ENCODE measurements at places on chromosomes 12 and 14. TPM values are rescaled to one million over a fixed set of nuclear protein-coding genes. Genes with fewer than 3 reads are reported as not detected.

- no peak for DNase-seq
Measured at GRCh38 chr12:59444932-59445331, 150.9 kb upstream of the SLC16A7 start.

GRCh38 chr12:89824822-89825221 is 116.2 kb upstream of the ATP2B1 start:
- DNase-seq, result no peak

- no peak for DNase-seq
Measured at GRCh38 chr12:86774841-86775388, 518.7 kb upstream of the MGAT4C start.

DNA sequence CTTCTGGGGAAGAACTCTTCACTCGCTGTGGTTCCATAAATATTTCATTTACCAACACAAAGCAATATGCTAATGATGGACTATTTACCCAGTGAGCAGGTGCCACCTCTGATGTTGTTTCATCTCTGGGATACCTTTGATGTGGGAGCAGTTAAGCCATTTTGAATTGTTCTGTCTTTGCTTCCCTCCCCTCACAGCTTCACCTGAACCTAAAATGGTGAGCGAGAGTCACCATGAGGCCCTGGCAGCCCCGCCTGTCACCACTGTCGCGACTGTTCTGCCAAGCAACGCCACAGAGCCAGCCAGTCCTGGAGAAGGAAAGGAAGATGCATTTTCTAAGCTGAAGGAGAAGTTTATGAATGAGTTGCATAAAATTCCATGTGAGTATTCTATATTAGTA is 352.7 kb downstream of the SYT1 start:
- no peak for DNase-seq

DNA sequence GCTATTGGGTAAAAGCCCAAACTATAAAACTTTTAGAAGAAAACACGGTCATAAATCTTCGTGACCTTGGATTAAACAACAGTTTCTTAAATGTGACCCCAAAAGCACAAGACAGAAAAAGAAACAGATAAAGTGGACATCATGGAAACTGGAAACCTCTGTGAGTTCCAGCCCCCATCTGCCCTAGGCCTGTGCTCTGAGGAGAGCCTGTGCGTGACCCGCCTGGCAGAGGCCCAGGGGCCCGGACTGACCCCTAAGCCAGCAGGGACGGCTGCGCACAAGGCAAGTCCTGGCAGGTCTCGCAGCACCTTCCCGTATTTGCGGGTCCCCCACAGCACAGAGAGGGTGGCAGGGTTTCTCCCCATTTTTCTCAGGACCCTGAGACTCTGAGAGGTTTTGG is 76.0 kb downstream of the CHGA start:
- no peak for DNase-seq

DNA sequence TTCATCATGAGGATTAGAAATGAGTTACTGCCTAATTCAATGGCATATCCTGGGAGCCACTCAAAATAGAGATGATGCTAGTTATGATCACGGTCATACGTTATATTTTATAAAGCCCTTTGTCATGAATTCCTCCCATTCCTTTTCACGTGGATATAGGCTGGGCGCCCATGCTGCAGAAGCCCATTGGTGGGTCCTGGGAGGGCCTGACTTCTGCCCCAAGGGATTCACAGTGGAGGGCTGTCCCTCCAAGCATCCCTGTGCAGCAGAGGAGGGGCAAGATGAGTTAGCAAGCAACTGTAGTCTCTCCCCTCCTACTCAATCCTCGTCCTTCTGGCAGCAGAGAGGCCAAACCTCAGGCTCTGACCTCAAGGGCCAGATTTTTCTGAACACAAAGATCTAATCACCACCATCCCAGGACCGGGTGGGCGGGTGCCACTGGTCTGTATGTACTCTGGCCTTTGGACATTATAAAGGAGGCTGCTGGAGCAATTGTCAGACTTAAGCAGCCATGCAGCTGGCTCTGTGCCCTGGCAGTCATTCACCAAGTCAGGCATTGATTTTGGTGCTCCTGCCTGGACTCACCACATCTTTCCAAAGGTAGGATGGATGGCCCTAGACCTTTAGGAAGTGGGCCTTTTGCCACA is 8.6 kb downstream of the GLTP start:
- DNase-seq, result no peak

DNA sequence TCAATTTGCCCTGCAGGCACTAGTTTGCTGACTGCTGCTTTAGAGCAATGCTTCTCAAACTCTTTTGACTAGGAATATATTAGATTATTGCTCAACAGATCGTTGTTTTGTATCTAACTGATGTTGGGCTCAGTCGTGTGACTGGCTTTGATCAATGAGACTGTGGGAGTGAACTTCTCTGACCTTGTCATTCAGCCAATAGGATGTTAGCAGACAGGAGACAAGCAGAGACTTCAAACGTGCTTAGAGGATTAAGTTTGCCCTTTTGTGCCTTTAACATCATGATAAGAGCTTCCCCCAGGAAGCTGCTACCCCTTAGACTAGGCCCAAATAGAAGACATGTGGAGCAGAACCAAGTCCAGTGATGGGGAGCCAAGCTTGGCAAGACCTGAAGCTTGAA is 76.7 kb upstream of the ELK3 start:
- DNase-seq, result no peak

DNA sequence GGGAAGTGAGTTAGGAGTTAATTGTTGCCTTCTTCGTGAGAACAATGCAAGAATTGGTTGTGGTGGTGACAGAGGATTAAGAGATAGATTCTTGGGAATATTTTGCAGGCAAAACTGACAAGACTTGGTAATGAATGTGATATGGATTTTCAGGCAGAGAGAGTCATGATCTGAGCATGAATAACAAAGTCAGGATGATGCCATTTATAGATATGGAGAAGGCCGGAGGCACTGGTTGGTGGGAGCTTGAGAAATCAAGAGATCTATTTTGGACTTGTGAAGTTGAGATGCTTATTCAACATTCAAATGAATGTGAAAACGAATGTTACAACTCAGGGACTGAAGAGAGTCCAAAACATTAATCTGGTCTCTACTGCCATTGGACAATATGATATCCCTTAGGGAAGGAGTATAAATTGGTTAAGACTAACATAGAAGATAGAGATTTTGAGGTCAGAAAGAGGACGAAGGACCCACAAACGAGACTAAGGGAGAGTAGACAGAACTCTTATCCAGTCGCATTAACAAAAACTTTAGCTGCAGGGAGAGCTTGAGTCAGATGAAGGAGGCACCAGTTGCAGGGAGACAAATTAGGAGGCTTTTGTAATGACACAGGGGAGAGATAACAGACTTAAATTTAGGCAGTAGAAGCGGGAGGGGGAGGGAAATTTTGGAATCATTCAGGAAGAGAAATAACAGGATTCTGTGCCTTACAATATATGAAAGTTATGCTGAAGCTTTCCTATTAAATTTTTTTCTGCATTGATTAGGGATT is 1090.6 kb downstream of the GALC start:
- DNase-seq, result no peak

DNA sequence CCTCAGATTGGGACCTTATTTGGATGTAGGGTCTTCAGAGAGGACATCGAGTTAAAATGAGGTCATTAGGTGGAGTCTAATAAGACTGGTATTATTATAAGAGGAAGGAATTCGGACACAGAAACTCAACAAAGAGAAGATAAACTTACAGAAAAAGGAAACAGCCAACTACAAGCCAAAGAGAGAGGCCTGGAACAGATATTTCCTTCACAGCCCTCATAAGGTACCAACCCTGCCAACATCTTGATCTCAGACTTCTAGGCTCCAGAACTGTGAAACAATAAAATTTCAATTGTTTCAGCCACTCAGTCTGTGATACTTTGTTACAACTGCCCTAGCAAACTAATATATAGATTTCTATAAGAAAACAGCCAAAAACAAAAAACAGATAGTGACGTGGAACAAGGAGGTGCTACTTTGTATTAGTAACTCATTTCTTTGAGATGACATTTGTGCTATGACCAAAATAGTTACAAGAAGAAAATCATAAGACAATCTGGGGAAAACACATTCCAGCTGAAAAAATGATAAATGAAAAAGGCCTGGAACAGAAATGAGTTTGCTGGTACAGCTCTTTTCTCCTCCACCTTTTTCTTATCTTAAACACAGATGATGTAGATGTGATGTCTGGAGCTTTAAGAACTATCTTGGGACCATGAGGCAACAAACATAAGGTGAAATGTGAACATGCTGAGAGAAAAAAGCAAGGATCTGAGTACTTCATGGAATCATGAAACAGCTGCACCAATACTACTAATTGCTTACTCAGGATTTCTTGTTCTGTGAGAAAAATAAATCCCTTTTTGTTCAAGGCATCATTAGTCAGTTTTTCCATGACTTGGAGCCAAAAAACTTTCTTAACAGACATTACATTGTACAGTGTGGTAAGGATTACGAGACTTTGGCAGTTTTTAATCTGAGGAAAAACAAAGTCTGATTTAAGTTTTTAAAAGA is 243.2 kb downstream of the ANO6 start:
- peak; percentile 21 for DNase-seq

DNA sequence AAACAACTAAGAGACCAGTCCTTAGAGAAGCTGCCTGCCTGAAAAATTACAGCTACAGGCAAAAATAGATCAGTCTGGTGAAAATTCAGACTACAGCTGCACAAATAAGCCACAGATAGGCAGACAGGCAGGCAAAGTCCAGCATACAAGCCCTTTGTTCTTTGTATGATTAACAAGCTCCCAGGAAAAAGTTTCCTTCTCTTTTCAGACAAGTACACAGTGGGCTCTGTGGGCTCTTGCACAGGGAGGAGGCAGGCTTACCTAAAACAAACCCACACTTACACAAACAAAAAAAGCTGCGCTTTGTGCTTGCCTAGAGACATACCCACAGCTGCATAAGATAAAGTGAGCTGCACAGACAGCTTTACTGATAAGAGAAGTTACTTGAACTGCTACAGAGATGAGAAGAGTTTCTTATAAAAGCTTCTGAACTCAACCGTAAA is 7.7 kb downstream of the OR6C68 start:
- no peak for DNase-seq

- no peak for DNase-seq
Measured at GRCh38 chr12:94954029-94954685, 49.3 kb downstream of the NDUFA12 start.

DNA sequence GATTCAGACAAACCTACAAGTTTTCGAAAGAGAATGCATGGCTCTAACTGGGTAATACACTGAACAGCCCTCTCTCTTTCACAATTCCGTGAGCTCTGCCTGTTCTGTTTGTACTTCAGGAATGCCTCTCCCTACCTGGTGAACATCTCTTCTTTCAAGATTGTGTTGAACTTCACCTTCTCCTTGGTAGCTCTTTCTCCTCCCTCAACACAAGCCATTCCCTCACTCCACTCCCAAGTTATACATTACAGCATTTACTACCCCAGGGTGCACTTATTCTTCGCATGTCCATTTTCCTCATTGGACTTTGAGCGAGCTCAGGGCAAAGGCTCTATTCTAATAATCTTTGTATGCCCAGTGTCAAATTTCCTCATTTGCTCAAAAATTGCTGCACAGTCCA is 28.3 kb downstream of the NRDE2 start:
- no peak for DNase-seq

GRCh38 chr12:123388177-123388950 is 4.4 kb downstream of the KMT5A start:
- peak; percentile 73 for DNase-seq

GRCh38 chr14:64549791-64550620 is at the start of gene PPP1R36:
TSS of gene PPP1R36 (plus strand) at chr14:64549961. CDS start at chr14:64549998, 37 bp downstream.
- no peak for DNase-seq

- no peak for DNase-seq
Measured at GRCh38 chr12:76240281-76240680, 107.9 kb downstream of the BBS10 start.

- no peak for DNase-seq
Measured at GRCh38 chr14:105126981-105127329, 41.6 kb downstream of the JAG2 start.

GRCh38 chr12:64860446-64860998 is 36.1 kb downstream of the TBC1D30 start:
- no peak for DNase-seq

DNA sequence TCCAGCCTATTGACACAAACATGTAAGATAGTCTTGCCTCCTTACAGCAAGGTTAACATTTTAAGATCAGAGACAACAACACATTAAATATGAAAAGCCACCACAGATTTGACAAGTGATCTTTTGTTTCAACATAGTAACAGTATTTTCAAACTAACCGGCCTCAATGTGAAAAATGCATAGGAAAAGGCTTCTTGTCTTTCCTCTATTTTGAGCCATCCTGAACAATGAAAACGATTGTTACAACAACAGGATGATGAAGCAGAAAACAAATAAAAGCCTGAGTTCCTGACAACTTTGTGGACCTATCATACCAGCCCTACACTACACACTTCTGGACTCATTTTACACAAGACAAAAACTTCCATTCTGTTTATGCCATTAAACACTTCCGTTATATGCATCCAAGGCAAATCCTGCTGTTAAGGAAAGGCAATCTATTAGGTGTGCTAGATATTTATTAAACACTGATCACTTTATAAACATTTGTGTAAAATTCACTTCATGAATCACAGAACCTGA is 37.3 kb downstream of the BAZ1A start:
- no peak for DNase-seq

GRCh38 chr12:110687396-110688169 is 1.3 kb downstream of the HVCN1 start:
- no peak for DNase-seq

GRCh38 chr14:61718039-61718438 is 22.7 kb downstream of the HIF1A start:
- no peak for DNase-seq

GRCh38 chr12:125688223-125688622 is 623.0 kb downstream of the AACS start:
- DNase-seq, result no peak

DNA sequence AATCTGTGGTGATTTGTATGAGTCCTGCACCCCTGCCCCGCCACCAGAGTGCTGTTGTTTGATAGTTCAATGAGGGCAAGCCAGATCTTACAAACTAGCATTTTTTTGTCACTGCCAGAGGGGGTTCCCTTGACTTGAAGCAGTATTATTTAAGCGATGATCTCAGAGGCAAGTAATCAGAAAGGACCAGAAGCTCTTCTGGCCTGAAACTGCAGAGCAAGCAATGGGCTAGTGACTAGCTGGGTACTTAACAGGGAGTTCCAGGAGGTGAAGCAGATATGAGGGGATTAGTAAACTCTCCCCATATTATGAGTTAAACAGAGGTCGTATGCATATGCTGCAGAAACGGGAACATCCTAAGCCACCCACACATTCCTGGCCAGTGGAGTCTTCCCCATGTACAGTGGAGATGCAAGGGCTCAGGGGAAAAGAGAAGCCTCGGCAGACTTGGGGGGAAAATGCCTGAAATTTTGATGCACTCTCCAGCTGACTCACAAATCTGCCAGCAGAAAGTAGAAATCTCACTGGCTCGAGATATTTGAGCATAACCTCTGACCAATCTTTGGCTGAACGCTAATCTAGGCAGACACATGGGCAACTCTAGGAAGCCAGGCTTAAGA is 8.3 kb upstream of the CRACR2A start:
- no peak for DNase-seq

Gene HOXC12
- total RNA-seq, result 0.30 TPM

Gene NDRG2
- 113 TPM for total RNA-seq

Gene COL2A1
- total RNA-seq, result 1.6 TPM

Gene PLBD1
- 18.1 TPM for total RNA-seq

Gene CRIP1
- total RNA-seq, result 10.5 TPM

Gene KLHL33
- total RNA-seq, result 0.30 TPM

Gene HIP1R
- 33.7 TPM for total RNA-seq

Gene SERPINA3
- total RNA-seq, result 14.0 TPM

Gene FANCM
- 12.9 TPM for total RNA-seq

Gene PDE3A
- 14.4 TPM for total RNA-seq

Data from skin of body (tissue), 3 donors.